ENCODE measurements at places on chromosomes 16 and 17.

GRCh38 chr16:66751053-66751302 lies 431 bp downstream of the DYNC1LI2 start:
- peak overlapping the region; percentile 78 for H3K27ac ChIP-seq
- peak overlapping the region; percentile 84 for H3K4me3 ChIP-seq
- no peaks in the 10 kb centered on the region for H3K36me3 ChIP-seq
- peaks cover 25% of the 10 kb centered on the region for H3K4me1 ChIP-seq
- no peak for DNase-seq
- no peaks in the 10 kb centered on the region for H3K27me3 ChIP-seq

GRCh38 chr17:69712801-69713311 lies 298.4 kb downstream of the MAP2K6 start:
- no peak overlapping the region for H3K27ac ChIP-seq
- no peaks in the 10 kb centered on the region for H3K36me3 ChIP-seq
- H3K27me3 ChIP-seq = no peaks in the 10 kb centered on the region

- H3K27ac ChIP-seq = no peak overlapping the region
- H3K4me3 ChIP-seq = no peak overlapping the region
- H3K36me3 ChIP-seq = no peaks in the 10 kb centered on the region
These were observed 21.7 kb downstream of the FZD2 start for GRCh38 chr17:44578947-44579346.

GRCh38 chr16:65218348-65218747 lies 96.5 kb upstream of the CDH11 start:
- DNase-seq = no peak
- H3K4me1 ChIP-seq = no peaks in the 10 kb centered on the region
- no peak overlapping the region for H3K4me3 ChIP-seq
- no peaks in the 10 kb centered on the region for H3K27me3 ChIP-seq

DNA sequence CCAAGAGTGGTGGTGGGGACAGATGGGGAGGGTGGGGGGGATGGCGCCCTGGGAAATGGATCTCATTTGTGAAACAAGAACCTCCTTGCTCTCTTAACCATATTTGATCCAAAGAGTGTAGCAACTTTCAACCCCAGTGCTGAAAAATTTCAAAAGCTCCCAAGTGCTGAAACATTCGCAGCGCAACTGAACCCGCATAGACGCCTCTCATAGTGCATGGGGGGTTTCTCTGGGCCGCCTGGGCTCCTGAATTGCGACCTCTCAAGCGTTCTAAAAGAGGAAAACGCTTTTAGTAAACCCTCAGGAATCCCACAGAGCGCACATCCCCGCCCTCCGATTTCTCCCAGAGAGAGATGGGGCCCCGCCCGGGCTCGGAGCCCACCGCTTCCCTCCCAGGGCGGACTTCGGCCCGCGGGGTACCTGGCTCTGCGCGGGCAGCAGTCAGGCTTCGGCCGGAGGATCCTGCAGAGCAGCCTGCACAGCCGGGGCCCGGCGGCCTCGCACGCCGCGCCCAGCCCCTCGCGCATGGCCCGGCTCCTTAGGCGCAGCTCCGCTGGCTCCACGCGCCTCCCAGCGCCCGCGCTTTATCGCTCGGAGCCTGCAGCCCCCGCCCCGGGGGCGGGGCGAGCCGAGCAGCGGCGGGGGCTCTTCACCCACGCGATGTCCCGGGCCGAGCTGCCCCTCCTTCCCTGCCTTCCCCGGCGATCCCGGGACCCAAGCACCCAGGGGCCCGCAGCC lies 7.0 kb downstream of the NOS2 start:
- DNase-seq = no peak
- H3K27ac ChIP-seq = no peak overlapping the region
- no peaks in the 10 kb centered on the region for H3K27me3 ChIP-seq
- peak overlapping the region; percentile 40 for H3K4me3 ChIP-seq

- no peak for DNase-seq
- H3K36me3 ChIP-seq = no peaks in the 10 kb centered on the region
- no peak overlapping the region for H3K27ac ChIP-seq
- H3K4me1 ChIP-seq = peaks cover 5% of the 10 kb centered on the region
- H3K27me3 ChIP-seq = peaks cover 12% of the 10 kb centered on the region
These were observed 38.5 kb downstream of the TBC1D16 start for GRCh38 chr17:79997011-79997660.

DNA sequence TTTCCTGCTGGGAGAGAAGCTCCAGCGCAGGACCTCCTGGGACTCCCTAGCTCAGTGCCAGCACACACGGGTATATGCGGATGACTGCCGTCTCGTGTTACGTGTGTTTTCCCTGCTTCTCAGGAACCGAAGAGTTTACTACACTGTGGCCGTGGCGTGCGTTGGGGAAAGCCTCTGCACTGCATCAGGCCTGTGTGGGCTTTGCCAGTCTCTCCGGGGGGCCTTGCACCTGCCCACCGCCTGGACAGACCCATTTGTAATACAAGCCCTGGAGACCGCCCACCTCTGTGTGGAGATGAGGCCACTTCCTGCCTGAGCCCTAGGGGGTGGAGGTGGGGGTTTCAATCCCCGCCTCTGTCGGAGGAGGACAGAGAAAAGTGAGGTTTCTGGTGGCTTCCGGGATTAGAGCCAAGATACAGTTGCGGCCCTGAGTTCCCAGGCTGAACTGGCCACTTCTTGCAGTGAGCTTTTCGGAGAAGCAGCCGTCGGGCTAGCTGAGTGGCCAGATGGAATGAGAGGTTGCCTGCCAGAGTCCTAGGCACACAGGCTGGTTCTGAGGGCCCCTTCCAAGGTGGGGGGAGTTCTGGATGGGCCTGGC lies 43.4 kb upstream of the GSE1 start:
- H3K4me1 ChIP-seq = peaks cover 24% of the 10 kb centered on the region
- no peaks in the 10 kb centered on the region for H3K36me3 ChIP-seq
- peak overlapping the region; percentile 33 for H3K27ac ChIP-seq

DNA sequence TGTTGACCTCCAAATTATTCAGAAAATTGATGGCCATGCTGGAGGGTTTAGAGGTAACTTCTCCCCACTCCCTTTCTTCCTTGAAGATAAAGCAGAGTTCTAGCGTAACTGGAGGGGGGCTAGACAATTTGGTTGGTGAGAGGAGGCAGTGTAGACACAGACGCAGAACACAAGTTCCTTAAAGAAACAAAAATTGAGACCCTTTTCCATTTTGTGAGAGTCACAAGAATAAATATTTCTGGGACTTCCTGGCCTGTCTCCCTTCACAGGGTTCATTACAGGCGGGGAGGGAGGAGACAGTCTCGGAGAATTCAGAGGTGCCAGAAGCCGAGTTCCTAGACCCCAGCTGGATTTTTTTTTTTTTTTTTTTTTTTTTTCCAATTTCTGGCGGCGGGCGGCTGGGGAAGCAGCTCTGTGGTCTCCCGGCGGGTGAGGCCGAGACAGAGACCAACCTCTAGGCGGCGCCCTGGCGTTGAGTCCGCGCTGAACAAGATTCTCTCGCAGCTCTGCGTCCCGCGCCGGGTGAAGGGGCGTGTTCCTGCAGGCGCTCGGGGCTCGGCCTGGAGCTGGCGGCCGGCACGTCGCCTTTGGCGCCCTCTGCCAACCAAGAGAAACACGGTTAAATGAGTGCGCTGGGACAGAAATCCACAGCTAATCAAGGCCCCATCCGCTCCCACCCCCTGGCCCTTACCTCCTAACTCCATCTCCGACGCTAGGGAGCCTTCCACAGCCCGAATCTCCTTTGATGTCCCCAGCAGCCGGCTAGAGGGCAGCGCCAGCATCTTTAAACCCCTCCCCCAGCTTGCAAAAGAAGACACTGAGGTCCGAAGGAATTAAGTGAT lies 10.2 kb upstream of the HOXB9 start:
- no peaks in the 10 kb centered on the region for H3K36me3 ChIP-seq
- peak; percentile 14 for DNase-seq
- no peaks in the 10 kb centered on the region for H3K4me1 ChIP-seq
- peaks cover 100% of the 10 kb centered on the region for H3K27me3 ChIP-seq
- no peak overlapping the region for H3K4me3 ChIP-seq

DNA sequence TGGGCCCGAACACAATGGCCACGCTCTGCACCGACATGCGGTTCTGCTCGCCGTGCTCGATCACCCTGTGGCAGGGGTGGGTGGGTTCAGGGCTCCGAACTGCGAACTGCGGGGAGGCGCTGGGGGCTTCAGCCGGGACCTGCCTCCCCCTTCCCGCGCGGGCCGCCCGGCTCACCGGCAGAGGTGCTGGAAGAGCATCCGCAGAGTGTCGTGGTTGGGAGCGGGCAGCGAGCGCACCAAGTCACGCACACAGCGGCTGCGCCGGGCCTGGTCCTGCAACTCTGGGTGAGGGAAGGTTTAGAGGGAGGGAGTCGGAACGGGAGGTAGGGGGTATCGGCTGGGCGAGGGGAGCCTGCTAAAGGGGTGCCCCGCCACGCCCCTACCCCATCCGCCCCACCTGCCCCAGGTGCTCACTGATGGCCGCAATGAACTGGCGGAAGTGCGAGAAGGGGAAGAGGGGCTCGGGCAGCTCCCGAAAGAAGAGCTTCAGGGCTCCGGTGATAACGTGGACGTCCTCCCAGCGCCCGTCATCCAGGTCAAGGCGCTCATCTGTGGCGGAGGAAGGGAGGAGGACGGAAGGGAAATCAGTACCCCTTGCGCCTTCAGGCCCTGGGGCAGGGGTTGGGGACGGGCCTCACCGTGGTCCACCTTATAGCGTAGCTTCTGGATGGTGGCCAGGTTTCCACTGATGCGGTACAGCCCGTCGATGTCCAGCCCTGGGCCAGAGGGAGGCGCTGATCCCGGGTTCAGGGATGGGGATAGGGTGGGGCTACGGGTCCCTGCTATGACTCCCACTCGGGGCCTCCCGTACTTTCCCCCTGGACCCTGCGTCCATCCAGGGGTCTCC lies 36.9 kb downstream of the ARHGAP27 start:
- no peaks in the 10 kb centered on the region for H3K36me3 ChIP-seq
- DNase-seq = no peak
- H3K27ac ChIP-seq = no peak overlapping the region
- H3K27me3 ChIP-seq = no peaks in the 10 kb centered on the region
- no peaks in the 10 kb centered on the region for H3K4me1 ChIP-seq

- DNase-seq = no peak
- H3K36me3 ChIP-seq = no peaks in the 10 kb centered on the region
- H3K27me3 ChIP-seq = no peaks in the 10 kb centered on the region
- no peak overlapping the region for H3K4me3 ChIP-seq
- no peak overlapping the region for H3K27ac ChIP-seq
These were observed 2.5 kb downstream of the CORO1A start for GRCh38 chr16:30185683-30186421.

- no peak for DNase-seq
- H3K27me3 ChIP-seq = no peaks in the 10 kb centered on the region
- H3K4me1 ChIP-seq = no peaks in the 10 kb centered on the region
- H3K27ac ChIP-seq = no peak overlapping the region
- no peak overlapping the region for H3K4me3 ChIP-seq
- H3K36me3 ChIP-seq = no peaks in the 10 kb centered on the region
These were observed 26.6 kb downstream of the TMEM238L start for GRCh38 chr17:10777131-10777807.

GRCh38 chr16:86679490-86679889 lies 101.1 kb downstream of the FOXL1 start:
- no peak overlapping the region for H3K4me3 ChIP-seq
- peaks cover 5% of the 10 kb centered on the region for H3K27me3 ChIP-seq
- no peaks in the 10 kb centered on the region for H3K4me1 ChIP-seq
- no peak for DNase-seq
- H3K27ac ChIP-seq = peak overlapping the region; percentile 47

DNA sequence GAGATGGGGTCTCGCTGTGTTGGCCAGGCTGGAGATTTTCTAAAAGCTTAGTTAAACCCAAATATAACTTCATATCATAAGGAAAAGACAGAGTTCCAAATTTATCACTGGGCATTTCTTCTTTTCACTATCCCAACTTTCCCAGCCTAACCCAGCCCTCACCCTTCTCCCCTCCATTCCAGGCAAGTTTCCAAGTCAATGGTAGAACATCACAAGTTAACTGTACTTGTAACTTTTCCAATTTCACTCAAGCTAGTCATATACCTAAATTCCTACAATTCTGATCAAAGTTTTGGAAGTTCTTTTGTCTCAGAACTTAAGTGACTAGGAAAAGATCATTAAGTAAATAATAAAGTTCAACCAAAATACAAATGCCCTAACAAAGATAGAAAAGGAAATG lies 61.2 kb downstream of the USP32 start:
- no peak overlapping the region for H3K4me3 ChIP-seq
- H3K27me3 ChIP-seq = no peaks in the 10 kb centered on the region
- no peak overlapping the region for H3K27ac ChIP-seq
- H3K4me1 ChIP-seq = peaks cover 9% of the 10 kb centered on the region
- no peak for DNase-seq

GRCh38 chr16:80938004-80938878 lies 68.4 kb downstream of the CMC2 start:
- H3K4me1 ChIP-seq = no peaks in the 10 kb centered on the region
- H3K27ac ChIP-seq = no peak overlapping the region
- peak; percentile 25 for DNase-seq
- H3K4me3 ChIP-seq = no peak overlapping the region
- H3K36me3 ChIP-seq = no peaks in the 10 kb centered on the region

GRCh38 chr17:2990396-2990795 lies 73.0 kb downstream of the OR1D5 start:
- no peak for DNase-seq
- no peaks in the 10 kb centered on the region for H3K27me3 ChIP-seq
- no peak overlapping the region for H3K27ac ChIP-seq
- no peak overlapping the region for H3K4me3 ChIP-seq
- no peaks in the 10 kb centered on the region for H3K36me3 ChIP-seq
- no peaks in the 10 kb centered on the region for H3K4me1 ChIP-seq
